ENCODE measurements at places on chromosomes 12 and 14.

DNA sequence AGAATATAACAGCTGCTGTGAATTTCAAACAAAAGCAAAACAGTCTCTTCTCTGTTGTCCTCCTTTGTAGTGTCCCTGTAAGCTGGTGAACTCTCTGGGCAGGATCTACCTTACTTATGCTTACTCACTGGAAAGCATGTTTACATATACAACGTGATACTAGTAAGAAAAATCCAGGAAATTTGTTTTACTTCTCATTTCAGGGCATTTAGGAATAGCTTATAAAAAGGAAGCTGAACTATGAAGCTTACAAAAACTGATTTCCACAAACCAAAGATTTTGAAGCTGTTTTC lies 311.0 kb downstream of the NOVA1 start:
- DNase-seq, result no peak

GRCh38 chr12:12229556-12230092 lies 37.2 kb downstream of the LRP6 start:
- DNase-seq, result no peak

GRCh38 chr12:57133916-57134315 lies 5.6 kb downstream of the LRP1 start:
- no peak for DNase-seq

DNA sequence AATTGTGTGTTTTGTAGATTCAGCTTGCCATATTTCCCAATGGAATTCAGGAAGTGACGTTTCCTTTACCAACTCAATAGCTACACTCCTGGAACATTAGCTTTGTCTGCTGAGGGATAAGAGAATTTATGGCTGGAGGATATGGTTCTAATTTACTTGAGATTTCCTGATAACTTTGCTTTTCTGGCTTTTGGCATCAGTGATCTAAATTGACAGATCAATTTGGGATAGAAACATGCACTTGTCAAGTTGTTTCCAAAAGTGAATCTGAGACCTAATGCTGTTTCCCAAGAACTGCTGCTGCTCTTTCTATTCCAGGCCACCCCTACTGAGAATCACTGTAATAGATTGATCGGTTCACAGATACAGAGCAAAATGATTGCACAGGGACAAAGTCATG lies 43.2 kb downstream of the MGAT4C start:
- no peak for DNase-seq

DNA sequence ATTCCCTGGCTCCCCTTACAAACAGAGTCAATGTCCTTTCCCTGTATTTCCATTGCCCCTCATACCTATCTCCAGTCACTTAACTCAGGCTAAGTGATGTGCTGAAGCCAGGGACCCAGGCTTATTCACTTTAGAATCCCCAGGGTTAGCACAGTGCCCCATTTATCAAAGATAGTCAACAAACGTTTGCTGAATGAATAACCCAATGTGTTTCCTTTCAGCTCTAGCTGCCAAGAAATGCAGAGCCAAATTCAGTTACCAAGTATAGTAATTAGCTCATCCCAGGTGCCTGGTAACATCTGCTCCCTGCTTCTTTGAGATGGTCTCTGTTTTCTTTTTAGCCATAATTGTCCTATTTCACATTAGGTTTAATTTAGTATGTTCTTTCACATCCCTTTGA lies 189.5 kb downstream of the PHLDA1 start:
- no peak for DNase-seq

GRCh38 chr12:40650038-40650704 lies 42.1 kb upstream of the CNTN1 start:
- no peak for DNase-seq

DNA sequence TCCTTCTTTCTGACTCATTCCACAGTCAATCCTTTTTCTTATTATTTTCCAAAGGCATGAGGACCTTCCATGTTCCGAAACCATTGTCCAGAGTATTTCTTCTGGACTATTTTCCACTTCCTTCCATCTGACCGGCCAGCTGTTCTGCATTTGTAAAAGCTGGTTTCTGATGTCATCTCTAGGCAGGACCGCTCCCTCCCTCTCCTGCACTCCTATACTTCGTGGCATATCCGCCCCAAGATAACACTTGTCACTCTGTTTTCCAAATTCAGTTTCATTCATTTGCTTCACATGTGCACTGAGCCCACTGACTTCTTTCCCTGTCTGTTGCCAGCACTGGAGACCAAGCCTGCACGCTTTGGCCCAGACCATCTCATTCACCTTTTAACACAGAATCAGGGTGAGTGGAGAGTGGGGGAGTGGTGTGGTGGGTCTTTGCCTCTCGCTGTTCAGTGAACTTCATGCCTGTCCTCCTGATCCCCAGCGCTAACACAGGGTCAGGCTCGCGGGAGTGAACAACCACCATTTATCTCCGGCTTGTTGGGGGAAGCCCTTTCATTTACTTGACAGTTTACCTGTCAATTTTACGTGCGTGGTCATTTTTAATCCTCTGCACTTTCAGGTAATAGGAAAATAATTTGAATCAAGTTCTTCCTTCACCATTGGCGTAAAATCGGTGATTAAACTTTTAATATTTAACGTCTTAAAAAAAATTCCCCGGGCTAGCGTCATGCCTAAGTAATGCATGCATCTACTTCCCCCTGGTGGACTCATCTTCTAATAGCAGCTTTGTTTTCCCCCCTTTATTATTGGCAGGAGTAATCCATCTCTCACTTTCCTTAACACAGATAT lies 52.5 kb downstream of the C12orf75 start:
- DNase-seq, result no peak

DNA sequence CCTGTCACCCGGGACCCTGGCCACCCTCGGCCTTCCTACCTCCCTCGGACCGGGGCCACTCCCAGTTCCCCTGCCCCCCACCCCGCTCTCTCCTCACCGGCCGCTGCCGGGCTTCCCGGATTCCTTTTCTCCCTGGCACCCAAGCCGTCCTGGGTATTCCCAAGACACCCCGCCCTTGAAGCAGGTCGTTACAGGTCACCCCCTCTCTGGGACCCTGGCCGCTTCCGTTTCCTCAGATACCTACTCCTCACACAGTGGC lies 493 bp downstream of the NUMB start:
- no peak for DNase-seq

GRCh38 chr12:27828196-27828595 lies 48.2 kb upstream of the MANSC4 start:
- no peak for DNase-seq

DNA sequence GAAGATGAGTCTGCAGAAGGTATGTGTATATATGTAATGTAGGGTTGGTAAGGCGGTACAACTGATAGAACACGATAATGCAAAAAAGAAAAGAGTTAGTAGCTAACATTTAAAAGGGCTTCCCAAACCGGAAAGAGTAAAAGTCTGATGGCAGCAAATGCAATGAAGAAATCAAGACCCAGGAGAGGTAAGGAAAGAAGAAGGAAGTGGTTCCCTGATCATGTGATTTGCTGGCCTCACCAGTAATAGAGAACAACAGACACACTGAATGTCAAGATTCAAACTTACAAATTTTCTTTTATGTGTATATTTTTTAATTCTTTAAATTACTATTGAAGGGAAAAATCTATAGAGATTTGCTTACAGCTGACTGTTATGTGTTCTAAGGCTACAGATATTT lies 18.4 kb downstream of the ZFC3H1 start:
- no peak for DNase-seq

- DNase-seq, result peak; percentile 66
Measured at GRCh38 chr14:53539489-53540126, 386.5 kb upstream of the DDHD1 start.

GRCh38 chr14:43464968-43465367 lies 1042.1 kb downstream of the FSCB start:
- no peak for DNase-seq

- DNase-seq, result no peak
Measured at GRCh38 chr14:64196056-64196455, 98.1 kb downstream of the ESR2 start.

Data from omental fat pad (tissue), 4 donors.